Activated naive CD8-positive, alpha-beta T cell treated with anti-CD3 and anti-CD28 coated beads, Interleukin-2, amount 10 ng/mL, durations not matched to agents 7 days and 5 days (primary cell): ENCODE measurements at places on chromosomes 3 and 15. TPM values are rescaled to one million over a fixed set of nuclear protein-coding genes. Genes with fewer than 3 reads are reported as not detected.

The SNTN gene
- not detected for total RNA-seq

The MESP1 gene
- 2.1 TPM for total RNA-seq

The CAMK2N2 gene
- total RNA-seq = not detected

The DOCK3 gene
- total RNA-seq = 3.4 TPM

The TMEM212 gene
- total RNA-seq = not detected

The C3orf38 gene
- total RNA-seq = 33.2 TPM

The ALDH1A2 gene
- 0.62 TPM for total RNA-seq

The CPN2 gene
- not detected for total RNA-seq

The CHST13 gene
- not detected for total RNA-seq

The TMEM45A gene
- 0.20 TPM for total RNA-seq

DNA sequence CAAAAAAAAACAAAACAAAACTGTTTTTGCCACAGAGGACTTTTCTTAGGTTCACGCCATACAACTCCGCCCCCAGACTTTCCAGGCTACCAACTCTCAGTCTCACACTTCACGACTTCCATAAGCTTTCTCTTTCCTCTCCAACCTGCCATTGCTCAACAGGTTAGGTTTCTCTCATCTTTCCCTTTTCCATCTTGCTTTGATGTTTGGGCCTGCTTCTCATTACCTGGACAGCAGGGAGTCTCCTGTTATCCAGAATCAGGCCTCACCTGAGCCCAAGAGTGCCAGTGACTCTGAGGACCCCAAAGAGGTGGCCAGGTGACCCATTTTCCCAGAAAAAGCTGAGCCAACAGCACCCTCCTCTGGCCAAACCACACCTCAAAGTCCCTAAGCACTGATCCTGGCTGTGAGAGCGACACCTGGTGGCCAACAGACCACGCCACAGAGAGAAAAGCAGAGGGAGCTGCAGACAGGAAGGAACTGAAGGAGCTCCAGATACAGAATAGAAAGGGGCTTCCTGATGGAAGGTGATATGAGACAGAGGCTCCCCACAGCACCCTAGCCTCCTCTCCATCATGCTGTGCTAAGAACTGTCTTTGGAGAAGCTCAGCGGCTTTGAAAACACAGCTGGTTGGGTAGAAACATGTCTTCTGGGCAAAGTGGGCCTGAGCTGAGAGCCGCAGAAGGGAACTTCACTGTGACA lies 4.0 kb downstream of the CCDC51 start:
- DNase-seq = peak; percentile 84

DNA sequence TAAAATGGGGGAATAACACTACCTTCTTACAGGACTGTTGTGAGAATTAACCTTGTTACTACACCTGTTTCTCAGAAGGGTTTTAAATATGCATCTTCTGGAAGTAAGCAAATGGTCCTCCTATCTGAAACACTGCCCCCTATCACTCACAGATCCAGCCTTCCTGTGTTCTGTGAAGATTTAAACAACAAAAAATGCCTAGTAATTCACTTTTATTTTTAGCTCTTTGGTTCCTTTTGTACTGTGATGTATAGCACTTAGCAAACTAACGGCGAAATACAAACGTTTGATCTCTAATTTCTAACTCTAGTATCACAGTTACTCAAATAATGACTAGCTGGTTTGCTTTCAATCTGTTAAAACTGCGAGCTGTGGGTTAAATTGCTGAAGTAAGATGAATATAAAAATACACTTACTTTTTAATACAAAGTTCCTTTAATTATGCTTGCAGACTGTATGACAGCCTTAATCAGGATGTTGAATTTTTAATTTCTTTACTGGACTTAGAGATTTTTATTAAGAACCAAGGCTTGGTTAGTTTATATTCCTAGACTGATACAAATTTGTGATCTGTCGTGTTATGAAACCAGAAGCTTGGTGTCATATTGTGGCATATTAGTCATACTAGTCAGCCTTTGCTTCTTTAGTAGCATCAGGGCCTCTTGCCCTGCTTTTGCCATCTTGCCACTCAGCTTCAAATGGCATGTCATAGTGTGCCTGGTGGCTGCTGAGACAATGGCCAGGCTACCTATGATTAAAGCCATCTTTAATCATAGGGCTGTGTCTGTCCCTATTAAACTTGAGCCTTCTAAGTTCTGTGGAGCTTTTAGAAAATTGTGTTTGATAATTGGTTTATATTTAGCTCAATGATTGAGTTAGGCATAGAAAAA lies 9.2 kb downstream of the EIF3J start:
- DNase-seq = no peak

DNA sequence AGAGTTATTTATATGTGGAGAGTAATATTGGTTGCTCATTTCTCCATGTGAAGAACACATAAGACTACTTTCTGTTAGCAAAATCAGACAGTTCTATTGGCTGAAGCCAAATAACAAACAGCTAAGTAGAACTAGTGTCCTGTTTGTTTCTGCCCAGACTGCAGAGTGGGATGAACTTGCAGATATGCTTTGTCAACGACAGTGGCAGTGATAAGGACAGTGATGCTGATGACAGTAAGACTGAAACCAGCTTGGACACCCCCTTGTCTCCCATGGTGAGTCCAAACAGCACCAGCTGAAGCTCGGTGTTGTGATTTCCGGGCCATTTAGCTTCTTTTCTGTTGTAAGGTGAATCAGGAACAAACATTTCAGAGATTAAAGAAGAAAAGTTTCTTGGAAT lies 102.6 kb upstream of the IL12A start:
- DNase-seq = no peak

GRCh38 chr15:27422997-27423396 lies 452.0 kb downstream of the GABRG3 start:
- DNase-seq = no peak

DNA sequence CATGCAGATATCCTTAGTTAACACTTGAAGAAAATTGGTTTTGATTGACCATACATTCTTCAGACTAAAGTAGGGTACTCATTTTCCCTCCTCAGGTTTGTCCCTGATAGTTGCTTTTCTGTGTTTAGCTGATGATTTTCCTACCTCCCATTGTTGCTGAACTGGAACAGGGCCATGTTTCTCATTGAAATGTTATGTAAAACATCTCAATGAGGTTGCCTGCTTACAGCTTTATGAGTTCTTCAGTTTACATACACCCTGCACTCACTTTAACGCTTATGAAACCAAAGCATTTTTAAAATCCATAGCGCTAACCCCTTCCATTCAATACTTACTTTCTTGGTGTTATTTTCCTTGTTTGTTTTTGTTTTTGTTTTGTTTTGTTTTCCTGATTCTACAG lies 61.9 kb downstream of the HMG20A start:
- DNase-seq = no peak

- DNase-seq = no peak
These were observed 191.7 kb upstream of the TLE3 start for GRCh38 chr15:70289191-70289955.

- no peak for DNase-seq
These were observed 87.4 kb upstream of the C15orf39 start for GRCh38 chr15:75114327-75114726.

DNA sequence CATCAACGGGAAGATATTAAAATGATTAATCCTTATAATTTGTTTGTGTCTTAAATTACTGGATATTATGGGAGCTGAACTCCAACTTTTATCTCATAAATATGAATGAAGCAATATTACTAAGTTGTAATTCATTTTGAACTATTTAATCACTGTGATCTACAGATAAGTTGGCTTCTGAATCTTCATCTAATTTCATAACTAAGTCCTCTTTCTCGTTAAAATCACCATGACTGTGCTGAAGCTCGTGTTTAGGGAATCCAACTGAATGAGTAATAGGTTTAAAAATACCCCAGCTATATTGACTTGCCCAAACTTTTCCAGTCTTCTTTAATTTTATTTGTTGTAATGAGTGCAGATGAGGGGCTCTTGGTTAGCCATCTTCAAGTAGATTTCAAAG lies 14.1 kb downstream of the MDFIC2 start:
- no peak for DNase-seq

DNA sequence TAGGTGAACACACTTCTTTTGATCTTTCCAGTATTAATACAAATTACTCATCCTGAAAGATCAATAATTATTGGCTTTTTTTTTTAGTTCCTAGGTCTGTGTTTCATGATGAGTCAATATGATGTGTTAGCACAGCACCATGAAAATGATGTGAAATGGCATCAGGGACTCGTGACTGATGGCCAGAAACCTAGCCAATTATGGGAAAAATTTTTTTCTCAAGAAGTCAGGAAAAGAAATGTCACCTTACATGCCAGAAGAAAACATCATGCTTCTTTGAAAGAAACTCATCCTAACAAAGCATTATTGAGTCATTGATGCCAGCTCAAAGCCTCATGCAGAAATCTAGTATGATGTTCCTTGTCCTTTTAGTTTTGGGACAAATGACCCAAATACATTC lies 468.3 kb upstream of the CBLB start:
- no peak for DNase-seq

GRCh38 chr3:69012800-69013252 lies 658 bp downstream of the EOGT start:
- no peak for DNase-seq

GRCh38 chr3:18611991-18612390 lies 186.9 kb upstream of the SATB1 start:
- no peak for DNase-seq

DNA sequence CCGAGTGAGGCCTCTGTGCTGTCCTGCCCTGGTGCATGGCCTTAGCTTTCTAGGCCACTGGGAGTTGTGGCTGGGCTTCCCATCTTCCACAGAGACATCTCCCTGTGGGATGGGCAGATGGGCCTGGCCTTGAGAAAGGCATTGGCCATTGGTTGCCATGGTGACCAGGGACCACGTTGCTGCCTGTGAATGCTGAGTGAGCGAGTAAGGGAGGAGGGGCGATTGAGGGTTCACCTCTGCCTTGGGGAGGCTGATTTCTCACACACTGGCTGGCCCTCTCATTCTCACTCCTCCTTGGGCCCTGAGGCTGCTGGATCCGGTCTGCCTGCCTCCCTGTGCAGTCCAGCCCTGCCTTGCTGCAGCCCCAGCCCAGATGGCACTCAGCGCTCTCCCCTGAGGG lies 26.4 kb upstream of the DOCK3 start:
- DNase-seq = no peak

- DNase-seq = no peak
These were observed 5.4 kb upstream of the ABHD17C start for GRCh38 chr15:80689716-80690115.

- DNase-seq = no peak
These were observed 30.4 kb downstream of the RAB6B start for GRCh38 chr3:133865136-133865855.

- DNase-seq = no peak
These were observed 61.4 kb upstream of the IMPG2 start for GRCh38 chr3:101381809-101382208.

- DNase-seq = no peak
These were observed 334.7 kb upstream of the LRRFIP2 start for GRCh38 chr3:37509069-37509468.

DNA sequence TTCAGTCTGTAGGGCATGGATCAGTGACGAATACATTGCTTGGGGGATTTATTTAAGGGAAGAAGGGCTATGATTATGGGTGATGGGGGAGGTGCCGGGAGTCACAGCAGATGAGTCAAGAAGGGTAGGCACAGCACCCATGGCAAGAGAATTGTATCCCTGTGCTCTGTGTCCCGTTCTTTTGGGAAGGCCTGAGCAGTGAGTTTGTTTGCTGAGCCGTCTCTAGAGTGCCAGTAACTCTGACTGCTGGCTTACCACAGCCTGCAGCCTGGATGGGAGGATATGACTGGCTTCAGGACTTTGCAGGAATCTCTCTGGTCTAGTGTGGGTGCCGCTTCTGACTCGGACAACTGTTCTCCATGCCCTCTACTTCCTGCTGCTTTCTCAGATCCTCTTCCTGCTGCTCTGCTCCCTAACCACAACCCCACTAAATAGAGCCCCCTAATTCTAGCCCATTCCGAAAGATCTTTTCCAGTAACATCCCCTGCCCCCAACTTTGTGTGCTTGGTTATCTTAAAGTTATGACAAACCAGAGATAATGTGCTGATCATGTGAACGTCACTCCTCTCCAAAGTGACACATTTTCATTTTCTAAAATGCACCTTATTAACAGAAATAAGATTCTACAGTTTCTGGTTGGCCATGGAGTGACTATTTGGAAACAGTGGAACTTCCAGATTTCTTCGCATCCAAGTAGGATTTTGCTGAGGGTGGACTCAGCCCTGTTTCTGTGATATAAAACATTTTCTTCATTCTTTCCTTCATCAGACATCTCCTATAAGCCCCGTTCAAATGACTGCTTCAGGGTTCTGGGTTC lies 239.0 kb downstream of the SLCO3A1 start:
- no peak for DNase-seq

DNA sequence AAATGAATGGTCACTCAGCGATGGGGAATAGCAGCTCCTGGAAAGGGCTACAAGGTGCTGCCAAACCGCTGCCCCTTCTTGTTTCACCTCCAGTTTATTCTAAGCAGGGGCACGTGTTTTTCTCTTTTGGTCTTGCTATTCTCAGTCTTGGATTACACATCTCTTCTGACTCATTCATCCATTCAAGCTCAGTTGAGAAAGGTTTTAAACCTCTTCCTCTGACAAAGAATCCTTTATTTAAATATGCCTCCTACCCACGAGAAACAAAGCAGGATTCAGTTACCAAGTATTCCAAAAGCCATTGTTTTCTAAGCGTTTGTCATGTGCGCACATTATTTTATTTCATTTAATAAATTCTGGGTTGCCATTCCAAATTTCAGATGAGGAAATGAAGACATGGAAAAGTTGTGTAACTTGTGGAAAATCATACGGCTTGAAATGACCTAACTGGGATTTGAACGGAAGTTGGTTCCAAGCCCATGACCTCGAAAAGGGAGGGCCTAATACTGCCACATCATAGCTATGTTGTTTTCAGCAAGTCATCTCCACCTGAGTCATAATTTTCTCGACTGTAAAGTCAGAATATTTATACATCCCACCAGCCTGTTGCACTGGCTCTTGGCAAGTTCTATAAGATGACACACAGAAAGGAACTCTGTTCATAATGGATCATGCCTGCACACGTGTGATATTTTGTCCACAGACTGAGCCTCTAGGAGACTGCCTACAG lies 292.0 kb upstream of the SLCO3A1 start:
- DNase-seq = no peak

DNA sequence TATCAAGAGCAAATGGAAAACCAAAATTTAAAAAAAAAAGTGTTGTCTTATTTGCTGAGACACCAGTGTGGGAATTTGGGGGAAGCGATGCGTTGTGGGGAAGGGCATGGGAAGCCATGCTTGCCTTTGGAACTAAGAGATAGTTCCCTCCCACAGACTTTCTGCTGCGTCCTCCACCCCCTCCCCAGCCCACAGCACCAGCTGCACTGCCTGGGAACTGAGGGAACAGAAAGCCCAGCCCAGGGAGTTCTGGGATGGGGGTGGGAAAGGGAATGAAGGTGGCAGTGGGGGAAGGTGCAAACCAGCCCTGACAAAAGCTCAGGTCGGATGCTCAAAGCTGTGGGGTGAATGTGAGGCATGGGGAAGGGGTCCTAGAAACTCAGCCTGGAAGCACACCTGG lies 8.1 kb upstream of the NTRK3 start:
- DNase-seq = no peak

- no peak for DNase-seq
These were observed 182.2 kb downstream of the MEGF11 start for GRCh38 chr15:66071160-66071920.

GRCh38 chr3:127370906-127371305 lies 83.1 kb upstream of the PRR20G start:
- DNase-seq = no peak
